ENCODE measurements at places on chromosomes 4 and X. TPM values are rescaled to one million over a fixed set of nuclear protein-coding genes. Genes with fewer than 3 reads are reported as not detected.

- no peak for DNase-seq
Observed at GRCh38 chr4:155094201-155094820, 114.1 kb upstream of the NPY2R start.

DNA sequence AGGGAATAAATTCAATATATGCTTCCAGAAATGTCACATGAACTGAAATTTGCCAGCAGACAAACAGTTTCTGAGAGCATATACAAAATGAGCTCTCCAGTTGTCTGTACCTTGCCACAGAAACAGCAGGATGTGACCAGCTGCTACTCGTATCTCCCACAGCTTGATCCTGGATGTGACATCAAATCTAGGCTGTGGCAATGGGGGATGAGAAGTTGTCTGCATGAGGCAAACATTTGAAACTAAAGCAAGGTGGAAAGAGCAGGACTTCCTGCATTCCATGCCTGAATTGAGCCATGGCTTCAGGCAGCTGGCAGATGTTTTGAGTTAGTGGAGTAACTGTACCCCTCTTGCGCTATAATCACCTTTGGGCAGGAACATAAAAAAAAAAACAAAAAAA, 1724.0 kb downstream of the RPA4 start:
- peak; percentile 36 for DNase-seq

GRCh38 chr4:153229545-153229944, 25.3 kb downstream of the TRIM2 start:
- DNase-seq: no peak

DNA sequence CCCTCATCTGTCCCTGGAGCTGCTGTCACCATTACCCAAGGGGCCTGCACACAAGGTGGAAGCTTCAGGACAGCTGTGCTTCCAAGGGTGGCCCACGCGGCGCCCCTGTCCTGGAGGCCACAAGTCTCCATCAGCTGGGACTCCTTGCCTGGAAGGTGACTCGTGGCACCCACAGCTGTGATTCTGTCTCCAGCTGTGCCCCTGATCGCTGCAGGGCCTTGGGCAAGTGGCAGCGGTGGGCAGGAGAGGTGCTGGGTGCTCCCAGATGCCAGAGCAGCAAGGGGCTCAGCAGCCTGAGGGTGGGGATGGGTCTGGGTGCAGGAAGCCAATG, 9.0 kb upstream of the DUSP9 start:
- DNase-seq: no peak

GRCh38 chr4:96103086-96103485, 263.2 kb downstream of the PDHA2 start:
- DNase-seq: no peak

DNA sequence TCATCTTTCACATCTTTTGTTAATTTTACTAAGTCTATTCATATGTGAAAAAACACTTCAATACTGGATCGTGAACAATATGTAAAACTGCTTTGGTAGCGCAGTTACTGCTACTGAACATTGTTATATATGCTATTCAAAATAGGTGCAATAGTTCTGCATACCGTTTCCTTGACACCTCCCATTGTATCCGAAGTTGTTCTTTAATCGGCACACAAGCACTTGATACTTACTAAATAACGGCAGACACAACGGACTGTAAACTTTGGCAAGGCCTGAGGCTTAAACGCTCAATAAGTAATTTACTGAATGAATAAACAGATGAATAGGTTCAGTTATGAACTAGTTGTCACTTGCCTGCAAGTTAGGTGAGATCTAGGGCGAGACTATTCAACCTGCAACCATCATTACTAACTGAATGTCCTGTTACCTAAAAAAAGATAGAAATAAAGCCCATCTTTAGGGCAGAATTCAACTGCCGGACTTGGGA, 620 bp downstream of the ANAPC10 start:
- no peak for DNase-seq

DNA sequence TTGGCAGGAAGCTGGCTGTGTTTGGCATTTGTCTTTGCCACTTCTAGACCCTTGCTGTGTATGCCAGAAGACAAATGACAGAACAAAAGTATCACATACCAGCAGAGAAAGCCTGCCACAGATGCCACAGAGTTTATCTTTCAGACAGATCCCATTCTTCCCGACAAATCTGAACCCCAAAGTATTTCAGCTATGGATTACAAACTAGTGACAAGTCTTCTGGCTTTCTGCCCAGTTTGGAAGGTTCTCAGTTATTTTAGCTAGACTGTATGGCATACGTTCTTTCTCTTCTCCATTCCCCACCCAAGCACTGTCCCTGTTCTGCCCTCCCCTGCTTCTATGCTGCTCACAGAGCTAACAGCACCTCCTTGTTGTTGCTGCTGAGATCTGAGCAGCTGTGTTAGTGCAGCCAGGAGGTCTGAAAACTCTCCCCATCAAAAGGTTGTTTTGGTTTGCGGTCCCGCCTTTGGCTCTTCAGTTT, 236.7 kb downstream of the FRAS1 start:
- no peak for DNase-seq

DNA sequence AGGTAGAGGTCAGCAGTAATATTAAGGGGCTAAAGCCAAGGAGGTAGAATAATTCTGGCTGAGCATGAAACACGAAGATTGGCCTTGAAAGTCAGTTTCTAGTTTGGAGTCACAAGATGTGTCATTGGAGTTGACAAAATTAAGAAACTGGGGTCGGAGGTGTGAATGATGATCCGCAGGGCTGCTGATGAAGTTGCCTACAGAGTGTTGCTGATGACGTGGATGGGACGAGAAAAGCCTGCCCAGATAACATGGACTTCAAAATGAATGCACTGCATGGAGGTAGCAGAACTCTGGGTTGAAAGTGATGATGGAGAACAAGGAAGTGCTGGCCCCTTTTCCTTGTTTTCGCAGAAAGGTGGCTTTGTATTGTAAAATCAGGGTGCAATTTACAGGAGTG, 60.5 kb downstream of the DTHD1 start:
- no peak for DNase-seq

DNA sequence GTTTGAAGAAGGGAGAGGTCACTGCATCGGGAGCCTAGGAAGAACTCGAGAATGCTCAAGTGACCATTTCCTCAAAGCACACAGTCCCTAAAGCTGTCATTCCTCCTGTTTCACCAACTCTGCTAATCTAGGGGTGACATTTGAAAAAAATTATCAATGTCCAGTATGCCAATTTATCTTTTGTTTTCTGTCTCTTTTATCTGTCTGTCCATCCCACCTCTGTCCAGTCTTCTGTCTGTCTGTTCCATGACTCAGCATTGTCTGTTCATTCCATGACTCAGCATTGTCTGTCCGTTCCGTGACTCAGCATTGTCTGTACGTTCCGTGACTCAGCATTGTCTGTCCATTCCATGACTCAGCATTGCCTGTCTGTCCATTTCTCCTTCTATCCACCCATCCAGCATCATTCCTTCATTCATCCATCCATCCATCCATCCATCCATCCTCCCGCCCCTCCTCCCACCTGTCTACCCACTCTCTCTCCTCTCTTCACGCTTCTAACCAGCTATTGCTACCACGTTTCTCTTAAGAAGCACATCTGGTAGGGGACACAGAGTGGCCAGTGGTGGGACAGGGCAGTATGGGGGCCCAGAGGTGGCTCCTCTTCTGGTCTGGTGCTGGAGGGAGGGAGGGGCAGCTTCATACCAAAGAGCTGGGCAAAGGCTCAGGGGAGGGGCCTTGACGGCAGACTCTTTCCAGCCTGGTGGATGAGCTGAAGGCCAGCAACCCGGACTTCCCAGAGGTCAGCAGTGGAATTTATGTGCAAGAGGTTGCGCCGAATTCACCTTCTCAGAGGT, 34.1 kb downstream of the HTRA3 start:
- no peak for DNase-seq

DNA sequence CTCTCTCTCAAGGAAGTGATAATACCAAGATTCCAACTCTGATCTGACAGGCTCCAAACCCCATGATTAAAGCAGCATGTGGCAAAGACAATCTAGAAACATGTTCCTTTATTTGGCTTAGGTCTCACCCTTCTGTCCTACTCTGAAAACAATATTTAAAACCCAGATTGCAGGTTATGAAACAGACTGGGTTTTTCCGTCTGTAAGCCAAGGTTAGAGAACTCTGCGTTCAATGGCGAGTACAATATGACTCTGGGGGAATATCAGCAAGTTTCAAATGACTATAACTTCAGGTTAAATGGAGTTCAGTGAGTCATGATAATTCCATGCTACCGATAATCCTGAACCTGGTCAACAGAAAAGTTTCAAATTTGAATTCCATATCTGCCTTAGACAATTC, 50.8 kb downstream of the ANAPC10 start:
- no peak for DNase-seq

- DNase-seq: no peak
Observed at GRCh38 chrX:149131774-149132173, 373.3 kb downstream of the IDS start.

GRCh38 chr4:173934201-173934600, 349.3 kb downstream of the FBXO8 start:
- no peak for DNase-seq

GRCh38 chrX:155873188-155873587, 8.0 kb upstream of the VAMP7 start:
- DNase-seq: no peak

DNA sequence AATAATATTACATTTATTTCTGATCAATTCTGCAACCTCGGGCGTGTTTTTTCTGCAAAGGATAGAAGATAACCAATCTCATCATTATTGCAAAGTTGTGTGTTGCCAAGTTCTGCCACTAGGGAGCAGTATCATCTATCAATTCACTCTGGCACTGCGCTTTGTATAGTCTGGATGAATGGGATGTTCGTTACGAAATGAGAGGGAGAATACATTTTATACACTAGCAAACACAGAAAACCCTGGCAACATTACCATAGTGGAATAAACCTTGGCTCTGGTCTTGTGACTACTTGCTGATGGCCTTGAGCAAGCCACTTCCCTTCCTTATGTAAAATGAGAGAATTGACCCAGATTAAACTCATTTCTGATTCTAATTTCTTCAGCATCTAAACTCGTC, 97.5 kb upstream of the ZNF518B start:
- DNase-seq: peak; percentile 81

DNA sequence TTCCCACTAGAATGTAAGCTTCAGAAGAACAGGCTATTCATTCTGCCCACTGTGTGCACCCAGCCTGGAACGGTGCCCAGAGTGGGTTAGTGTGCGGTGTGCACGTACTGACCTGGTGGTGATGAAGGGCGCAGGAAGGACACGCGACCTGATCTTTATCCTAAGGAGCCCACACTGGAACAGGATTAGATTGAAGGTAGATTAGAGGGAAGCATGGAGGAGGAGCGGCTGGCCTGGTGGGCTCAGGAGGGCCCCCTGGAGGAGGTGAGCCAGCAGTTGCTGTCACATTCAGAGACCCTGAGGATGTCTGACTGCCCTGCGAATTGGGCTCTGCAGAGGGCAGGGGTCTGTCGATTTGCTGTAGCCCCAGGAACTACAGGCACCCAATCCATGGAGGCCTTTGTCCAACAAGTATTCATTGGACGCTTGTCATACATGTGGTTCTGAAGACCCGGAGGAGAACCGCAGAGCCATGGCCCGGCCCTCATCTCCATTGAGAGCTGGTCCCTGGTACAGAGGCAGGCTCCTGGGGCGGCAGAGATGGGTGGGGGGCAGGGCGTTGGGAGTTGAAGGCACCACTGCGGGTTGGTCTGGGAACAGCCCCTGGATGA, 73.2 kb downstream of the HTRA3 start:
- peak; percentile 83 for DNase-seq

Gene ARHGAP6
- 0.59 TPM for total RNA-seq

Gene CLDN22
- total RNA-seq: not detected

Gene CT45A2
- total RNA-seq: not detected

Gene ARX
- total RNA-seq: not detected

Gene F9
- total RNA-seq: not detected

Gene ATP10D
- 4.9 TPM for total RNA-seq

Gene ZCCHC12
- 0.08 TPM for total RNA-seq

Measured in GM23338 (cell line).